ENCODE measurements at places on chromosomes 13 and 19.

DNA sequence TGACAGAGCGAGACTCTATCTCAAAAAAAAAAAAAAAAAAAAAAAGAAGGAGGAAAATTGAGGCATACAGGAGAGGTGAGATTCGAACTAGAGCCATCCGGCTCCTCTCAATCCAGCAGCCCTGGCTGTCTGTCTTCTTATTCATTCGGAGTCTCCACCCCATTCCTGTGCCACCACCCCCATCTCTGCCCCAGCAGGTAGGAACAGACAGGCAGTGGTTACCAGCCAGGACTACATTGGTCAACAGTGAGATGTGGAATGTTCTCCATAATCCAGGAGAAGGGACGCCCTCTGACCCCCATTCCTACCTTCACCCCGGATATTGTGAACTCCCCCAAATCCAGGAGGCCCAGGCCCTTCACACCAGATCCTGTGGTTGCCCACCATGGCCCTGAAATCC lies 6.6 kb upstream of the S1PR2 start:
- DNase-seq, result no peak

DNA sequence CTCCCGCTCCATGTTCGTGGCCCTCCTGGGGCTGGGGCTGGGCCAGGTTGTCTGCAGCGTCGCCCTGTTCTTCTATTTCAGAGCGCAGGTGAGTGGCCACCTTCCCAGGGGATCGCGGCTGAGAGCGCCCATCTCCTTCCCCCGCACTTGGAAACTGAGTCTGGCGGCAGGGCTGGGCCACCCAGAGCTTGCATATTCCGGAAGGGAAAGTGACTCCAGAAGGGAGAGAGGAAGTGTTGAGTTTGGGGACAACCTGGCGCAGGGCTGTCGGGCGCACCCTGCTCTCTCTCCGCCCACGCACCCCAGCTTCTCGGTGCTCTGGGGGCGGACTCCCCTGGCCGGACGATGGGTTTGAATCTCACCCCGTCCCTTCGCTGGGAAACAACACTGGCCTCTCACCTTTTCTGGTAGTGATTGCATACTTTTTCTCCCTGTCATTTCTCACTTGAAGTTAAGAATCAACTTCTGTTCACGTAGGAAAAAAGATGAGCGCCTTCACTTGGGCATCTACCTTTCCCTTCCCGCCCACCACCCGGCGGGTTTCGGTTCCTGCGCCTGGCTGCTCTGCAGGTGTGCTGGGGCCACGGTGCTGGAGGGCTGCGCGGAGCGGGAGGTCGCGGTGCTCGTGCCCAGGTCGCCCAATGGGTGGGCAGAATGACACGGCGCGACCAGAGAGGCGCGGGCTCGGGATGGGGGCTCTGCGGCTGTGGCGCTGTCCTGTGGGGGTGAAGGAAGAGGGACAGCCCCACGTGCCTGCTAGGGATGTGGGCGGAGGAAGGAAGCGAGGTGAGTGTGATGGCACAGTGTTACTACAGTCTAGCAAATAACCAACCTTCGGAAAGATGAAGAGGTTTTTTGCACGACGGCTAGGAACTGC lies 721 bp downstream of the TNFSF11 start:
- DNase-seq, result no peak

GRCh38 chr13:111909971-111910671 lies 156.8 kb upstream of the SOX1 start:
- DNase-seq, result peak; percentile 22

DNA sequence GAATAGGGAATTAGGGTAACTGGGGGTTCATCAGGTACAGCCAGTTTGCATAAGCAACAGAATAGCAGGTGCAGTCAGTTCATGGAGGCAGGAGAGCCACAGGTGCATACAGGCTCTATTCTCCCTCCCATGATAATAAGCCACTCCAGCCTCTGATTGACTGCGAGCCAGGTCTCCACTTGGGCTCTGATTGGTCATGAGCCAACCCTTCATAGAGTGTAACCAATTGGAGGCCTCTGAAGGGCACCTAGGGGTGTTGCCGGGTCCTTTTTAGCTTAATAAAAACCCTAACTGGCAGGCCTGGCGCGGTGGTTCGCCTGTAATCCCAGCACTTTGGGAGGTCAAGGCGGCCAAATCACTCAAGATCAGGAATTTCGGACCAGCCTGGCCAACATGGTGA lies 8.7 kb upstream of the CKM start:
- DNase-seq, result no peak

DNA sequence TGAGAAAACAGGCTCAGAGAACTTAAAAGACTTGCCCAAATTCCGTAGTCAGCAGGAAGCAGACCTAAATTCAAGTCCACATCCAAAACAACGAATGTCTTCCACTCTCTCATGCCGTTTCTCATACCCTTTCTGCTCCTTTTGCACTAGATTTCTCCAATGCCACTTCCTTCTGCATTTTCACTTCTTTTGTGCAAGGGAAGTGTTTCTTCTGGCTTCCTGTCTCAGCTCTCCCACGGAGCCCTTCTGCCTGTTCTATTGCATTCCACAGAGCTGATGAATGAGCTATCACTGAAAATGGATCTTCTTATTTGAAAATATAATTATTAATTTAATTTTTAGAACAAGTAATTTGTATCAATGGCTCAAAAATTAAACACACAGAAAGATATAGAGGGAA lies 56.1 kb upstream of the STK24 start:
- no peak for DNase-seq

DNA sequence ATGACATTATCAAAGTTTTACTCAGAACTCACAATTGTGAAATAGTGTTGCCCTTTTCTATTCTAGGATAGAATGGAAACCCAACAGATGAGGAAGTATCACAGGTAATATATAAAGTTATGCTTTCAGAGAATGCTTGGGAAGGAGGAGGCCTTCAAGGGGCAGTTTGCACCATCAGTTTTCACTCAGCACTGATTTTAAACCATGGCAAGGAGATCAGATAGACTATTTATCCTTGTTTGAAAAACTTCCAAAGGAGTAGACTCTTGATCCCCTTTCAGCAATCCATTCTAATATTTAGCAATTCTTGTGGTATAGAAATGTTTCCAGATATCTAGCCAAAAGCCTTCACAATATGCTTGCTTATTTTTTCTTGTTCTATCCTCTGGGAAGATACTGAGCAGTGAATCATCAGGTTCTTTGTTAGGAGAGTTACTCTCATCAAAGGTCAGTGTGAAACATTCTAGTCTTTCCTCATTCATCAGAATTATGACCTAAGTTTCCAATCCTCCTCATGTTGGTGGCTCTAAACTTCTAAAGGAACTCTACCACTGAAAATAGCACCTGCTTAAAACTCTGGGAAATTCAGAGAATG lies 3.8 kb downstream of the GPC6 start:
- DNase-seq, result no peak

GRCh38 chr13:102799426-102800144 lies 666 bp downstream of the BIVM start:
- peak; percentile 33 for DNase-seq

- no peak for DNase-seq
Observed at GRCh38 chr13:24153979-24154701, 6.4 kb upstream of the SPATA13 start.

GRCh38 chr19:48400018-48400742 lies 6.7 kb downstream of the GRIN2D start:
- DNase-seq, result no peak

- DNase-seq, result no peak
Observed at GRCh38 chr13:95499811-95500712, 52.5 kb upstream of the CLDN10 start.

- DNase-seq, result no peak
Observed at GRCh38 chr19:8214802-8215201, 5.6 kb downstream of the CERS4 start.

DNA sequence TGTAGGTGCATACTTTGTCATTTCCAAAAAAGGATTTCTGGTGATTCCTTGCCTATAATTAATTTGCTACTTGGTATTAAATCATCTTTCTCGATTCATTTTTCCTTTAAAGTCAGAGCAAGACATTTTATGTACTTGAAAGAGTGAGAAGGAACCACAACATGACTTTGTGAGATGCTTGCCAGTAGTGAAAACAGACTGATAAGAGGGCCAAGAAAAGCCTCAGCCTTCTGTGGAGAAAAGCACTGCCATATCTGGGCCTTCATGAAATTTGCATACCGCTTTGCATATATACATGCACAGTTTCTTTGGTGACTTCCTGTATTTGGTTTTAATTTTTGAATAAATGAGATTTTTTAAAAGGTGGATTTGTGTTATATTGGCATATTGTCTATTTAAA lies 128.4 kb downstream of the CDK8 start:
- no peak for DNase-seq

DNA sequence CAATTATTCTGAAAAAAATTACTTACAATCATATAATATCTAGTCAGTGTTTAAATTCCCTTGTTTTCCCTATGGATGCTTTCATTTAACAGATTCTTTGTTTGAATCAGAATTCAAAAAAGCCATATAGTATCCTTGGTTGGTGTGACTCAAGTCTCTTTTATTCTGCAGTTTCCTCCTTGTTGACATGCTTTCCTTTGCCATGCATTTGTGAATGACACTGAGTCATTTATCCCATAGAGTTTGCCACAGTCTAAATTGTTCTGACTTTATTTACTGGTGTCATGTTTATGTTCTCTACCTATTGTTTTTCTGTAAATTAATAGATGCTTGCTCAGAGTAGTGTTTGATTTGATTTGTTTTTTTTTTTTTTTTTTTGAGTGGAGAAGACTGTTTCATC lies 893.8 kb upstream of the SLC10A2 start:
- no peak for DNase-seq

- DNase-seq, result no peak
Observed at GRCh38 chr13:52085421-52085820, 43.5 kb downstream of the NEK5 start.

GRCh38 chr13:32659736-32660135 lies 73.5 kb downstream of the PDS5B start:
- DNase-seq, result no peak

DNA sequence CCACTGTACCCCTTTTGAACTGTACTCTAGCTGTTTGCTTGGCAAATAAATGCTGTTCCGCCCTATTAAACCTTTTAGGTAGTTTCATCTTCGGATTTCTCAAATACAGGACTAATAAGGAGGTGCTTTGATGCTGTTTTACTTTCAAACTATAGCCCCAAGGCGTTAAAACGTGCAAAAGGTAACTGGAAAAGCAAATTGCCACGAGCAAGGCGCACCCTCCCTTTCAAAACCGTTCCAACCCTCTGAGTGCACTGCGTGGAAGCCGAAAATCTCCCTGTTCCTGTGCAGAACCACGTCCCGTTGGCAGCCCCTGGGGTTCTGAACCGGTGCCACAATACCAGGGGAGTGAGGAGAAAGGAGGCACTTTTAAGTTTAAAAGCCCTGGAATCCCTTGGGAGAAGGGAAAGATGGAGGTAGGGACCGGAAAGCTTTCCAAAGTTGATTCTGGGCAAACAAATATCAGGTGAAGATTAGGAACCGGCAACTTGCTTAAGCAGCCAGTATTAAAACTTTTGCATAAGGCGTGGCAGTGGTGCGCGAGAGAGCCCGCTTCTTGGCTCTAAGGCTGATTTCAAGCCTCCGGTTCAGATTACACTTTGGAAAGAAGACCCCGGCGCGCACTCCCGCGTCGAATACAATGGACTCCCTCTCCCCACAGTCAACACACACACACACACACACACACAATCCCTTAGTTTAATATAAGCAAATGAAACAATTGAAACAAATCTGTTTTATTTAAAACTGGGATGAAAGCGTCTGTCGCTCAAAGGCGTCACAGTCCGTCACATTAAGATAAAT lies 9.5 kb downstream of the POU4F1 start:
- DNase-seq, result no peak

- no peak for DNase-seq
Observed at GRCh38 chr19:4414800-4415321, 12.4 kb downstream of the CHAF1A start.

All from head of caudate nucleus (tissue), 42 donors.